Fibroblast of skin of abdomen (primary cell): ENCODE measurements at places on chromosomes 5 and 9.

GRCh38 chr9:130869250-130869649, 27.4 kb downstream of the QRFP start:
- DNase-seq = no peak

DNA sequence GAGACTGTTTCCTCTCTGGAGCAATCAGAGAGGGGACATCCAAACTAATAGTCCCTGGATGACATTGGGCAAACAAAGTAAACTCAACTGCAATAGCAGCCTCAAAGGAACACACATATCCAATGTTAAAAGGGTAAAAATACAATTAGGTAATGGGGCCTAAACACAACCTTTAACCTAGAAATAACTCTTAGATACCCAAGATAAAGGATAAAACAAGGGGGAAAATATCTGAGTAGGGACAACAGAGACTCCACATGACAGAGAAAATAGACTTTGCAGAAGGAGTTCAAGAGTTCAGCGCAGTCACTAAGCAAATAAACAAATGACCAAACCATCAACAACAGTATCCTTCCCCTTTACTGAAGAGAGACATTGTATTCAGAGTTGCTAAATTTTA, 149.3 kb downstream of the FBXO4 start:
- no peak for DNase-seq

- DNase-seq = no peak
Measured at GRCh38 chr9:83957248-83957513, 22.8 kb downstream of the HNRNPK start.

DNA sequence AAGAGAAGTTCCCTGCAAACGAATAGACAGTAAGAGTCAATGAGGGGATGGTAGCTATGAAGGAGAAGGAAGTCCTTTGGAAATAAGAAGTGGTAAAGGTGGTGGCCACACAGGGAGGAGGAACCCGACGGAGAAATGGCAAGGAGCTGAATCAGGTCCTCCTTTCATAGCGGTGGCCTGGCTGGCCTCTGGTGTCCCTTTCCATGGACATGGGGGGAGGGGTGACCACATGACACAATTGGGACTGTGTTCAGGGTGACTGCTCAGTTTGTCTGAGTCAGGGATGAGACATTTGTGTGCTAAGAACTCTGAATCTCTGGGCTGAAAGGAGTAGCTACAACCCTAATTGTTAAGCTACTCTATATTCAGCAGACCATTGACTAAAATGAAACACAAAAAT, 28.7 kb upstream of the TIMD4 start:
- DNase-seq = no peak
